ENCODE measurements at places on chromosomes 12 and 14.

- DNase-seq, result no peak
Observed at GRCh38 chr12:58633479-58633878, 286.8 kb downstream of the LRIG3 start.

GRCh38 chr12:132623072-132623869 lies 4.7 kb downstream of the P2RX2 start:
- DNase-seq, result peak; percentile 84

GRCh38 chr12:39490500-39491282 lies 47.8 kb upstream of the KIF21A start:
- DNase-seq, result peak; percentile 65

- DNase-seq, result no peak
Observed at GRCh38 chr12:18432206-18432605, 170.9 kb downstream of the PIK3C2G start.

DNA sequence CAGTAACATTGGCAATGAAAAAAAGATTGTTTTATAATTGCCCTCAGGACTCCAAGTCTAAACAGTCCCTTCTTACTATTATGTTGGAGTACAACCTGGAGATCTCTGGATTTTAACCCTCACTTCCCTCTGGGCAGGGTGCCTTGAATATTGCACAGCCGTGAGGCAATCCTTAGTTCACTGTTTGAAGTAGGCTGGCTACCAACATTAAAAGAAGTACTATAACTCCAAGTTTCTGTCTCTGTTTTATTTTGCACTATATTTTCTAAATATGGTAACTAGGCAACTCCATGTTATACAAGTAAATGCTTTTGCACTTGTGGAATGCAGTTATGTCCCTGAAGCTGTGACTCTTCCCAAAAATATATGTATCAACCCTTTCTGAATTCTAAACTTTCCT lies 490.7 kb downstream of the EGLN3 start:
- DNase-seq, result peak; percentile 58

GRCh38 chr12:48106681-48107613 lies 1.1 kb upstream of the SENP1 start:
- DNase-seq, result no peak

GRCh38 chr14:68787092-68787992 lies 5.5 kb downstream of the ZFP36L1 start:
- peak; percentile 76 for DNase-seq

DNA sequence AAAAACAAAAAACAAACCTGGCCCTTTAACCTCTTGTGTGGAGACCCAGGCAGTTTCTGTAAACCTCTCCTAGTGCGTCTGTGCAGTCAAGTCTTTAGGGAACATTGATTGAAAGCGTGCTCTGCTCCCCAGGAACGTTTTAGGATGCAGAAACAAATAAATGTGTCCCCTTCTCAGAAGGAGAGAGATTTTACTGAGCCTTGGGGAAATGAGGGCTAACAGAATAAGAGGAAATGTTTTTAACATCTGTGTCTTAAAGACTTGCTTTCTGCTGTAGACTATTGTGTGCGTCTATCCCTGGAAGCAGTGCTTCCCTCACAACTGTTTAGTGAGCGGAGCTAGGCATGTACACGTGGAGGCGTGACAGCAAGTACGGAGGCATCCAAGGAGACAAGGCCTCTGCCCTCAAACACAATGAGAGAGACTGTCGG lies 54.3 kb downstream of the TECPR2 start:
- DNase-seq, result no peak

DNA sequence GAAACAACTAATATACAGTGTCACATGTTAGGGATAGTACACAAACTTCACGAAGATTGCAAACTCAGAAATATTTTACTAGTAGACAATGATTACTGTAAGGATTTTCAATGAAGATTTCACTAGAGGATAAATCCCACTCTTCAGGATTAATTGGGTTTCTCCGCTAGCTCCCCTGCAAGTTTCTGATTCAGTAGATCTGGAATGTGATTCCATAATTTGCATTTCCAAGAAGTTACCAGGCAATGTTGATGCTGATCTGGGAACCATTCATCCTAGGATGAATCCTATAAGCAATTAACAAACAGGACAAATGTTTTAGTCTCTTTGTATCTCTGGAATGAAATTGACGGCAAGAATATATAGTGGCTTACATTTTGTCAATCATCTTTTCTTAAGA lies 272.4 kb downstream of the ALX1 start:
- DNase-seq, result no peak

GRCh38 chr12:96237465-96238077 lies 43.4 kb downstream of the ELK3 start:
- no peak for DNase-seq

GRCh38 chr14:54818201-54819133 lies 84.2 kb downstream of the GCH1 start:
- peak; percentile 60 for DNase-seq

GRCh38 chr12:5960783-5961182 lies 15.7 kb upstream of the ANO2 start:
- DNase-seq, result no peak

DNA sequence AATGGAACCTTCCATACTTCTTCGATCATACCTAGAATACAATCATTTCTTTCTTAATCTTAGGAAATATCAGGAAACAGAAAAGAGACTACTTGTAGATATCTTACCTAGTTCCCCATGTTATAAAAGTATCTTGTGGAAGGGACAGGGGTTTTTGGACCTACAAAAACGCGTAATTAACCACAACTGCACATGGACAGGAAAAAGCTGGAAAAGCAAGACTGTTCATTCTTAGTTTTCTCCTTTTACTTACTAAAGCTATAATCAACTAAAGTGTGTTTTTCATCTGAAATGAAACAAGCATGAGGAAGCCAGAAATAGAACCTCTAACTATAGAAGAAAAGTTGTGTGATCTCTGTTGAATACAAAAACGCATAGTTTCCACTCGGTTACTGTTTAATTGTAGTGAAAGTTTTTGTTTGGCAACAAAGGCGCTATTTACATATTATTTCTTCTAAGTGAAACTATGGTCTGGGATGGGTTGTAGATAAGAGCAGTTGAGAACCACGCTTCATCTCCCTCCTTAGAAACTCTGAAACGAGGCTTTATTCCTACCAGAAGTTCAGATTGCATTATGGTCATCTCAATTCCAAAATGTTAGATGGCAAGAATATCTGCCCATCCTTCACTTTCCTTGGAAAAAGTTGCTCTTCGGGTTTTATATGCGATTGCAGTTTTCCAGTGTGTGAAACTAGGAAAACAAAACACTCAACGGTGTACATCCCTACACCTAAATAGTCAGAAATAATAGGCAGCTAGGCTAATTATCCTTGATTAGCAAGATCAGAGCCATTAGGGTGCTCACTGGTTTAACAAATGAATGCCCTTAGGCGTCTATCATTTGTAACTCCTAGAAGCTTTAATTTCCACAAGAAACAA lies 1.1 kb downstream of the BCAT1 start:
- DNase-seq, result no peak

DNA sequence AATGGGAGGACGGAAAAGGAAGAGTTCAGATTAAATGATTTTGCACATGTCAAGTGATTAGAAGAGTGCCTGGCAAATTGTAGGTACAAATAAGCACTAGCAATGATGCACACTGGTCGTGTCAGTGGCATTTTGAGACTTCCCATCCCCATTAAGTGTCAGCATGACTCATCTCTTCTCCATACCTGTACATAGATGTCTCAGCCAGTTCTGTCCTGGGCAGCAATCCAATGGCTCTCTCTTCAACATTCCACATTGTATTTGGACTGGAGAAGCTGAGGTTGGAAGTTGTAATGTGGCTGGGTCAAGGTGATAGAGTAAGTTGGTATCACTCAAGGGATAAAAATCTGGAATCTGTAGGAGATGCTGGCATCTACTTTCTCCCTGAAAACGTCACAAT lies 742.7 kb downstream of the VRK1 start:
- no peak for DNase-seq

GRCh38 chr12:96985515-96986362 lies 78.7 kb downstream of the NEDD1 start:
- DNase-seq, result peak; percentile 57

DNA sequence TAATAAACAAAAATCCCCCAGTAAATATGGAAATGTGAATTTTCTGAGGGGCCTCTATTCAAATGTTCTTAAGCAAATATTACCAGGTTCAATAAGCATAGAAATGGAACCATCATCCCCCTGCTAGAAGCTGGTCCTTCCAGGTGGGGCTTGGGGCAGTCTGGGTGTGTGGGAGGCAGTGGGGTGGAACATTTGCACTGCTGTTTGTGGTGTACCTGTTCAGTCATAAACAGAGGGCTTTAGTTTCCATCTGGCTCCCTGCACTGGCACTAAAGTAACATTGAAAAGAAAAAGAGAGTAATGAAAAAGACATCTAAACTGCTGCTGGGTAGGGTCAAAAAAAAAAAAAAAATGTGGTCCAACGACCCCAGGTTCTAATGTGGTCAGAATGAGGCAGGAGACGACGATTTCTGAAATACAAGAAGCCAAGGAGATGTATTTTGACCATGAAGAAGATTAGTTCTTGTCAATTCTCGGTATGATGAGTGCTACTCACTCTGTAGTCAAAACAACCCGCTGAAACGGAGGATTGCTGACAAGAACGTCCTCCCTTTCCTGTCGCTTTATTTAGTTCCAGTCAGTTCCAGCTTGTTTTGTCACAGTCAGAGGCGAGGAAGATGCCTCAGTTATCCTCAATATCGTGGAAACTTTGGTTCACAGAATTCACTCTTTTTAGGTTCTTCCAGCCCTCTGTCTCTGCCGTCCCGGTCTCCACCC lies 44.2 kb upstream of the MANSC4 start:
- DNase-seq, result no peak

DNA sequence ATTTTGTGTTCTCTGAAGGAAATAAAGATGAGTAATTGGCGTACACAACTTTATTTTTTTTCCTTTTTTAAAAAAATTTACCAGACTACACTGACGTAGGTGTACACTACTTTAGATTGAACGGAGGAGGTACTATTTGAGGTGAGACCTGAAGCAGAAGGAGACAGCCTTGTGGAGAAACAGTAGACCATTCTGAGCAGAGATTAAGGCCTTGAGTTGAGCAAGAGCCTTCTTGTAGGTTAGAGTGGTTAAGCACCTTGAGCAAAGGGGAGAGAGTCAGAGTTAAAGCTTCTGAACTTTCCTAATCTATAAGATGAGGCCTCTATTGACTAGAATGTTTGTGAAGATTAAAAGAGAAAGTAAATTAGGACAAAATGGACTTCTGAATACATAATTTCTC lies 2.5 kb downstream of the LEMD3 start:
- peak; percentile 5 for DNase-seq

DNA sequence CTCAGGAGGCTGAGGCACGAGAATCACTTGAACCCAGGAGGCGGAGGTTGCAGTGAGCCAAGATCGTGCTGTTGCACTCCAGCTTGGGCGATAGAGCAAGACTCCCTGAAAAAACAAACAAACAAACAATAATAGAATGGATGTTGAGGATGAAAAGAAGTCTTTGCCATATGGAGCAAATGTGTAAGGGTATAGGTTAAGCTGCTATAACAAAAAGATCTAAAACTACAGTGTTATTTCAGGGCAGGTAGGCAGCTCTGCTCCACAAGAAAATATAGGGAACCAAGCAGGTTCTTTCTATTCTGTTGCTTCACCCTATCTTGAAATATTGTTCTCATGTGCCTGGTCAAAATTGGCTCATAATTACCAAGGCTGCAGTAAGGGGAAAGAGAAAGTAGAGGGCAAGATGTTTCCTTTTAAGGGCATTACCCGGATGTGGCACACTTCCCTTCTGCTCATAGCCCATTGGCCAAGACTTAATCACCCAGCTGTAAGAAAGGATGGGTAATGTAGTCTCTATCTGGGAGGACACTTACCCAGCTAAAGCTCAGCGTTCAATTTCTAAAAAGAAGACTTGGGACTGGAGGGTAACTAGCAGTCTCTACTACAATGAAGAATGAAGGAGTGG lies 23.5 kb downstream of the SDSL start:
- DNase-seq, result no peak

DNA sequence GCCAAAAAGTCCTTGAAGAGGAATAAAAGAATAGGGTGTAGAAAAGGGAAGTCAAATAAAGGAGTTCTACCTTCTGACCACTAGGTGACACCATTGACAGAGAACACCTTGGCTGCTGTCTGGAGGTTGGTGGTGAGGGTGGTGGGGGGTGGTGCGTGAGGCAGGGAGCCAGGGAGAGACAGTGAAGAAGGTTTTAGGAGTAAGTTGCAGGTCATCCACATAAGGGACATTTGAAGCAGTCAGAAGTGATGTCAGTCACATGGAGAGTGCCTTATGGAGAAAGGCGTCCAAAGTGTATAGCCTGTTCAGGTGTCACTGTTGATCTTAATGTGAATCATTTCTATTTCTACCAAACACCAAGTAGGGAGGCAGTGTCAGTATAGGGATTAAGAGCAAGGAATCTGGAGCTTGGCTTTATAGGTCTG lies 279.3 kb upstream of the DDHD1 start:
- DNase-seq, result no peak

DNA sequence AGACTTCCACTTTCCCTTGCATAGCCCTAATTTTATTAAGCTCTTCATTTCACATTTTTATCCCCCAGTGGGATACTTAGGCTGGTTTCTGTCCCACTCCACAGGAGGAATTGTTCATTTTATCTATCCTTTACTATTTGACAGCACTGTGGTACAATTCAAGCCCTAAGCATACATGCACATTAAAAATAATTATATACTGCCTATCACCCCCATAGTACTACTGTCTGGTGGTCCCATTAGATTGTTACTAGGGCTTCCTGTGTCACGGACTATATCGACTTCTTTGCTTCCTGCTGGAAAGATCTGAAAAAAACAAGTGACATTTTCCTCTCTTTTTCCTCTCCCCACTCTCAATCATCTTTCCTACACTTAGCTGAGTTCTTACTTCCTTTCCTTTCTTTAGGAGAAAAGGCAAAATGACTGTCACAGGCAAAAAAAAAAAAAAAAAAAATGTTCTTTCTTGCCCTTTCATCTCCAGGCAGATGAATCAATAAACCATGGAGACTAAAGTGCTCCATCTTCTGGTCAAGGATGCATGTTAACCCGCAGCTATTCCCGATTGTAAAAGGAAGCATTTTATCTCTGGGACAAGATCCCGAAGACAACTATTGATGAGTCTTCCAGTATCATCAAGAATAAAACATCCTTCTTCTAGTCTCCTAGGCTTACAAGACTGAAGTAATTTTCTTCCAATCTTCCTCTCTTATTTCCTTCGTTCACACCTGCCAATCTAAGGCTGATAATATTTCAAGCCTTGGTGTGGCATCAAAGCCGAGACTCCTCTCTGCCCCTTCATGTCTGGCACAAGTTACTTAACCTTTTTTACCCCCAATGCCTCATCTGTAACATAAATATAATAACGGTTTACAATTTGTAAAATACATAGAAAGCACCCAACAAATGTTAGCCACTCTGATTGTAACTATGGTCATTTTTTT lies 94.4 kb upstream of the PLEKHG7 start:
- peak; percentile 60 for DNase-seq

GRCh38 chr14:93936245-93936644 lies 9.1 kb downstream of the FAM181A start:
- no peak for DNase-seq

GRCh38 chr14:67172056-67172455 lies 17.2 kb upstream of the GARIN2 start:
- DNase-seq, result no peak

- DNase-seq, result no peak
Observed at GRCh38 chr12:116026346-116026745, 251.1 kb downstream of the MED13L start.
